ENCODE measurements at places on chromosomes 11 and 22.

DNA sequence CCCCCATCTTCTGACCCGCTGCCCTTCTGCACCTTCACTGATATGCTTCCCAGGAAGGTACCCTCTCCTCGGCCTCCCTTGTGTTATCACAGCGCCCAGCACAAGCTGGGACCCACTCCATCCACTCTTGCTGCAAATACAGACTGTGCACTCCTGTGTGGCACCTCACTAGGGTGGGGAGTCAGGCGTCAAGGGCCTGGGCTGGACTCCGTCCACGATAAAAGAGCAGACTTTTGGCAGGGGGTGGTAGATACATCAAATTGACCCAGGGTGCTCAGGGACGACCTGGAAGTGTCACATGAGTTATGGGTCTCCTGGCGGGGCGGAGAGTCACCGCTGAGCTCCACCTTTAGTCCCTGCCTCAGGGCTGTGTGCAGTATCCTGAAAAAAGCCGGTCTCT is 908 bp downstream of the TRPM5 start:
- no peak for DNase-seq

DNA sequence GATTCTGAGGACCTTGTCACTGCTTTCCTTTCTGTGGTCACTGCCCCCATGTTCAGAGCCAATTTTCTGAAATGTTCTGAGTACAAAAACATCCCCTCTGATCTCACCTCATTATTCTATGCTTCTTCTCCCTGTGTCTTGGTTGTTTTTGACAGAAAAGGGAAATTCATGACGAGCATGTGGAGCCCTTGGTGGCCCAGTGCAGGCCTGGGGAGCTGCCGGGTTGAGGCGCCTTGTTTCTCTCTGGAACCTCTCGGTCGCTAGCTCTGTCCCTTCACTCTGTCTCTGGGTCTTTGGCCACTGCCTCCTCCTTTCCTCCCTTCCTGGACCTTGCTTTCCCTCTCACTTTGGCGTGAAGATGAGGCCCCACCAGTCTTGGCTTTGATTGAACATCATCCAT is 63.0 kb upstream of the THY1 start:
- DNase-seq, result no peak

- peak; percentile 44 for DNase-seq
These were observed 22.1 kb downstream of the GGTLC2 start for GRCh38 chr22:22666307-22667091.

- no peak for DNase-seq
These were observed 505.6 kb downstream of the BUD13 start for GRCh38 chr11:116267146-116267545.

- no peak for DNase-seq
These were observed 47.1 kb upstream of the SOX6 start for GRCh38 chr11:16403448-16403803.

- DNase-seq, result no peak
These were observed 456 bp upstream of the SPI1 start for GRCh38 chr11:47378836-47379170.

Data from activated CD4-positive, alpha-beta T cell treated with anti-CD3 and anti-CD28 coated beads, Interleukin-2, Interleukin-6, amounts not matched to agents 100 ng/mL and 50 ng/mL, durations not matched to agents 16 hours and 8 hours (primary cell).